ENCODE measurements at places on chromosomes 7 and 10.
A peak's percentile ranks its signal among the peaks of the same experiment; 100 is the strongest.

DNA sequence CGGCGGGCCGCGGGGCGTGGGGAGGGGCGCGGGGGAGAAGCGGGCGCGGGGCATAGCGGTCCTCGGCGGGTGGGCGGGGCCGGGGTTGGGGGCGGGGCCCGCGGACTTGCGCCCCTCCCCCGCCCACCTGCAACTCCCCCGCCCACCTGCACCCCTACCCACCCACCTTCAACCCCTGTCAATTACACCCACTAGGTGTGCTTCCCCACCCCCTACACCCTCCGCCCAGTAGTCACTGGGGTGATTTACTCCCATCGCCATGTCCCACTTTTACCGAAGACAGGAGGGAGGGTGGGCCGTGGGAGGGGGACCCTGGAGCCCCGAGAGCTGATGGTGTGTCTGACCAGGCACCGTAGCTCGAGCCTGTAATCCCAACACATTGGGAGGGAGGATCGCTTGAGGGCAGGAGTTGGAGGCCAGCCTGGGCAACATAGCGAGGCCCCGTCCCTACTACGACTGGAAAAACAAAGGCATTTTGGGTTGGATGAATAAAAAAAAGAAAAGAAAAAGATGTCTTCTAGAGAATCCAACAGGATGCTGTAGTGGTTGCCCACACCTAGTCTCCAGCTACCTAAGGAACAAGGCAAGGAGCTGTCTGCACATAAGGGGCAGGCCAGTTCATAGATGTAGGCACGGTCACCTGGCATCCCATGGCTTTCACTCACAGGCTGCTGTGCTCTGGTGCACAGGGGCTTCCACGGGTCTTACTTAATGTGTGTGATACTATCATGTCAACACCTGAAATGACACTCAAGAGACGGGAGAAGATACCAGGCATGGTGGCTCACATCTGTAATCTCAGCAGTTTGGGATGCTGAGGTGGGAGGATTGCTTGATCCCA lies 761 bp downstream of the KCTD7 start:
- DNase-seq, result no peak

DNA sequence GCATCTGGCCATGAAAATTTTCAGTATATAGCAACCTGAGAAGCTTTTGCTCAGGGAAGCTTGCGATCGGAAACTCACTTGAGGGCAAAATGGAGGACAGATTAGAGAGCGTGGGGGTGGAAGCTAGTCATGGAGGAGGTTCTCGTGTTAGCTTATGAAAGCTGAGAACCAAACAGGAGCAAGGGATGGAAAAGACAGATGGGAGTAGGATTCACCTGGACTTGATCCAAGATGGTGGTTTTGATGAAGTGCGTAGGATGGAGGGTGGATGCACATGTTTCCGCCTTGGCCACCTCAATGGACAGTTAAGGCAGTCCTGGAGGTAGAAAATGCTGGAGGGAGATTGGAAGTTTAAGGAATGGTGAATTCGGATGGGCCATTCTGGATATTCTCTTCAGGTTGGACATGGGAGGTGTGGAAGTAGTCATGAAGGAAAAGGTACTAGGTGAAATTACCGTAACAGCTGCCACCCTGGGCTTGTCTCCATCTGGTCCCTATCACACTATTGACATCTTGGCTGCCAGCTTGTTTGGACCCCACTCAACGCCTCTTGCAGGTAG lies 6.3 kb upstream of the C10orf95 start:
- no peak for DNase-seq

DNA sequence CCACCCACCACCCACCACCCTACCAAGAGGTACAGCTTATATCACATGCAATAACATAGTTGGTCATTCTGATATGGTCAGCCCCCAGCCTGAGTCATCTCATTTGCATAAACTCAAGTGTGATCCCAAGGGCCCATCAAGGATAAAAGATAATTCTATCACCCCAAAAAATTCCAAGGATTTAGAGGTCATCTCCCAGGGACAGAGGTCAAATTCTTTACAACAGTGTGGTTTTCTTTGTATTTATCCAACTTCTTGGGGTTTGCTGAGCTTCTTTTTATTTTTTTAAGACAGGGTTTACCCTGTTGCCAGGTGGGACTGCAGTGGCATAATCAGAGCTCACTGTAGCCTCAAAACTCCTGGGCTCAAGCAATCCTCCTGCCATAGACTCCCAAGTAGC lies 9.4 kb upstream of the GTPBP10 start:
- no peak for DNase-seq

GRCh38 chr7:98930921-98931320 lies 52.6 kb downstream of the TRRAP start:
- no peak for DNase-seq

DNA sequence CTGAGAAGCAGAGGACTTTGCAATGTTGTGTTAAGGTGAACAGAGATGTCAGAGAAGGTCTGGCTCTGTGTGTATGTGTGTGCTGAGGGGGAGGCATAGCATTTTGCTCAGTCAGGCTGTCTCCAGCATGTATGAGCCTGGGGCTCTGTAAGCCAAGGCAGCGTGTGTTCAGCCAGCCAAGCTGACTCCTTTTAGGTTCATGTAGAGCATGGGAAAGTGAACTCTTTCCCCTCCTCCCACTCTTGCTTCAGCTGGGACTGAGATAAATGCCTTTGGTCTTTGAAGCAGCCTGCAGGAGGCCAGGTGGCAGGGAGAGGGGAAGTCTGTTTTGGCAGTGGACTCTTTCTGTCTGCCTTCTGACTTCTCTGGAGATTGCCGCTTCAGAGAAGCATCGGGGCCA lies 3.8 kb downstream of the SFXN2 start:
- DNase-seq, result no peak

- DNase-seq, result no peak
Measured at GRCh38 chr7:74032191-74032490, 4.2 kb downstream of the ELN start.

GRCh38 chr7:43639858-43640491 lies 57.1 kb downstream of the STK17A start:
- peak; percentile 9 for DNase-seq

DNA sequence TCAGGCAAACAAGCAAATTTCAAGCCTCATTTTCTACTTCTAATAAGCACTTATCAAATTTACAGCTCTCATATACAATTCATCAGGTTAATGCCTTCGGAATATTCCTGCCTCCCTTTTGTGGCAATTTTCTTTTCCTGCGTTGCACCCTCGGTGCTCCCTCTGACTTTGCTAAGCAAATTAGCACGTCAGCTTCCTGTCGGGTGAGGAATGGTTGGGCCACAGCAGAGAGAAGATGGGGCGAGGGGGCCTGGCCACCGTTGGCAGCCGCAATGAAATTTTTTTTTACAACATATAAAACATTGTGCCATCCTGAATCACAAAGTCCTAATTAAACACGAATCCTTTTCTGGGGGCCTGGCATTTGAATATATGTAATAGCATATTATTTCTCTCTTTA lies 28.1 kb downstream of the ELFN1 start:
- no peak for DNase-seq

DNA sequence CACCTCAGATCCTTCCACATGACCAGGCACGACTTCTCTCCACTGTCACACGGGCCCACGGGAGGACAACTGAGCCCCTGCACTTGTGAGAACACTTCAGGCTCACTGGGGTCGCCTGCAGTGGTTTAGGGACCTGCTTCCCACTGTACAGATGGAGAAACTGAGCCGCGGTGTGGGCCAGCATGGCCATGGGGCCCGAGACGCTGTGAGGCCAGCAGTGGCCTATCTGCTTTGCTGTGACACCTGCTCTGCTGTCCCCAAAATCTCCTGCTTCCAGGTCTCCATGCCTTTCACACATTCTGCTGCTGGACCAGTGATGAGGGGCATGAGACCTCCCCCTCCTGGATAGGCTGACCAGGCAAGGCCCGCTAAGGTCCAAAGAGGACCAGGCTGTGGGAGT lies 75.8 kb upstream of the PAX2 start:
- DNase-seq, result no peak

DNA sequence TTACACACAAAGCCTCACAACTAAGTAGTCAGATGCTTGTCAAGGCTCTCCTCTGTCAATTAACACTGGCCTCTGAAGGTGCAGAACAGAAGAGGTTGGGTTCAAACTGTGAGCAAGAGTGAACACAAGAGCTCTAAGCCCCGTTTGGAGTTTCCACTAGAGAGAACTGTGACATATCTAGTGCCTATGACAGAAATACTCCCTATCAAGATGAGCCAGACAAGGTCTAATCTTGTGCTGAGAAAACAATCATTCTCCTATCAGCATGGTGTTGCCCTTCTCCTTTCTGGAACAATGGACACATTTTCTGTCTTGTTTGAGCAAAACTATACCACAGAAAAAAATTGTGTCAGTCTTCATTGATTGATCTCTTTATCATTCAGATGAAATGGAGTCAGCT lies 62.4 kb upstream of the CCDC71L start:
- no peak for DNase-seq

Measured in NCI-H1930 (cell line).